ENCODE measurements at places on chromosomes 7 and 10.

DNA sequence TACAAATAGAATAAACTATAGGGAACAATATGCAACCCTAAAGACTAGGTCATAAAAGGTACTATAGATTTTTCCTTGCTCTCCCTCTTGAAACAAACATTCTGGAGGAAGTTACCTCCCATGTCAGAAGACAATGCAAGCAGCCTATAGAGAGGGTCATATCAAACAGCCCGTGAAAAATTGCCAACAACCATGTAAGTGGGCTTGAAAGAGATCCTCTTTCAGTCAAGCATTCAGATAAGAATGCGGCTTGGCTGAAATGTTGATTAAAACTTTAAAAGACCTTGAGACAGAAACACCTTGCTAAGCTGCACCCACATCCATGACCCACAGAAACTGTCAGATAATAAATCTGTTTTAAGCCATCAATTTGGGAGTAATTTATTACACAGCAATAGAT is 526.6 kb upstream of the GHITM start:
- no peak for DNase-seq

DNA sequence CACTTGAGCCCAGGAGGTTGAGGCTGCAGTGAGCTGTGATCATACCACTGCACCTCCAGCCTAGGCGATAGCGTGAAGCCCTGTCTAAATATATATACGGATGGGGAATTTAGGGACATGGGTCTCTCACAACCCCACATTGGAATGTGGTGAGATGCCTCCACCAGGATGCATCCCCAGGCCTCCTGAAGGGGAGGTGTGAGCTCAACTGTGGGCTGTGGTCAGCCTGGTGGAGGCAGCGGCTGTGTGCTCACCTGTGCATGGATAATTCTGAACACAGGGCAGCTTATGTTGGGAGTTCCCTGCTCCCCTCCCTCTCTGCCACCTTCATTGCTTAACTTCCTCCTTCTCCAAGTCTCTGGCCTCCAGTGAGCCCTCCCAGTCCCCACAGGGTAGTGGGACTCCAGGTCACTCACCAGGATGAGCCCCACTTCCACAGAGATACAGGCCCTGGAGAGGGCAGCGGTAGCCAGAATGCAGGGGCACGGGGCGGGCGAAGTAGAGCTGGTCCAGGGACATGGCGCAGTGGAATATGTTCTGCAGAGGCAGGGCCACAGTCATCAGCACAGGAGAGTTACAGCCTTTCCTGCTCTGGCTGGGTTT is 30.4 kb downstream of the PYROXD2 start:
- DNase-seq: no peak

DNA sequence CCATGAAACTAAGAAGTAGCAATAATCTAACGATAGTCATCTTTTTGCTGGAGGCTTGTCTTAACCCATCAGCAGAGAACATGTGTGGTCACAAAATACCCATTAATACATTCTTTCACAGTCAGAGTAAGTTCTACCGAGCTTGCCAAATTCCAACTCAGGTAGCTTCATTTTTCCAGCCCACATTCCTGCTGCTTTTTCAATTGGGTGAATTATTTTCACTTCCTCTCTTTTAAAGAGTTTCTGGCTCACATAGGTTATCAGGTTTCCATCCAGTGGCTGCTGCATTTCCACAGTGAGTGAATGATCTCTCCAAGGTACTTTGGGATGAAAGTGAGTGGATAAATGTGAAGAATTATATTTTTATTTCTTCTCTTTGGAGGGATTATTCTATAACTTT is 233.1 kb downstream of the SEMA3E start:
- DNase-seq: no peak

- no peak for DNase-seq
These were observed 91.5 kb downstream of the MYO3A start for GRCh38 chr10:26025523-26025922.

DNA sequence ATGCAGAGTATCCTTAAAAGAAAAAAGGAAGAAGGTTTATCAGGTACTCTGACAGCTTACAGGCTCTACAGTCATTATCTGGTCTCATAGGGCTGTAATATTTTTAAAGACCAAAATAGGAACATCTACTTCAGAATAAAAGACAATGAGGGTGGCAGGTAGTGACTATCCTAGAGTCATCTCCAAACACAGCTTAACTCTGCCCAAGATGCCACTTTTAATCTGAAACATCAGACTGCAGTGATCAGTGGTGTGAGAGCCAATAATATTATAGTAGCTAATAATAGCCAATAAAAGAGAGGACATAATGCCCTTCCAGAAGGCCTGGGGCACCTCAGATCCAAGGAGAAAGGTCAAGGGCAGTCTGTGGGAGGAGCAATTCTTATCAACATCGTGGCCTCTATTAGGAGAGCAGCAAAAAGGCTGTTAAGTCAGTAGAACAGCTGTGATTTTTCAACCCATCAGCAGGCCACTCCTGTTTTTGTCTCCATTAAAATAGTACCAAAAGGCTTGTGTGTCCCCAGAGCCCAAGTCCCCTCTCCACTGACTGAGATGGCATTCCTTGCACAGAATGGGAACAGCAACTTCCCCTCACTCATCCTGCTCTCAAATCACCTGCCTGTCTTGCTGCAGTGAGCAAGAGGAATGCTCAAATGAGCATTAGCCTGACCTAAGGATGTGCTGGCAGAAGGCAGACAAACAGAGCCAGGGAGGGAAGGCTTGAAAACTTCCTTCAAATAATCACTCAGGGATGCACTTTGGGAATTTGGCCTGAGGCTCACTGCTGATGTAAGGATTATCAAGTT is 20.7 kb upstream of the SPOCK2 start:
- no peak for DNase-seq

- no peak for DNase-seq
These were observed 119.8 kb downstream of the OAT start for GRCh38 chr10:124298891-124299290.

DNA sequence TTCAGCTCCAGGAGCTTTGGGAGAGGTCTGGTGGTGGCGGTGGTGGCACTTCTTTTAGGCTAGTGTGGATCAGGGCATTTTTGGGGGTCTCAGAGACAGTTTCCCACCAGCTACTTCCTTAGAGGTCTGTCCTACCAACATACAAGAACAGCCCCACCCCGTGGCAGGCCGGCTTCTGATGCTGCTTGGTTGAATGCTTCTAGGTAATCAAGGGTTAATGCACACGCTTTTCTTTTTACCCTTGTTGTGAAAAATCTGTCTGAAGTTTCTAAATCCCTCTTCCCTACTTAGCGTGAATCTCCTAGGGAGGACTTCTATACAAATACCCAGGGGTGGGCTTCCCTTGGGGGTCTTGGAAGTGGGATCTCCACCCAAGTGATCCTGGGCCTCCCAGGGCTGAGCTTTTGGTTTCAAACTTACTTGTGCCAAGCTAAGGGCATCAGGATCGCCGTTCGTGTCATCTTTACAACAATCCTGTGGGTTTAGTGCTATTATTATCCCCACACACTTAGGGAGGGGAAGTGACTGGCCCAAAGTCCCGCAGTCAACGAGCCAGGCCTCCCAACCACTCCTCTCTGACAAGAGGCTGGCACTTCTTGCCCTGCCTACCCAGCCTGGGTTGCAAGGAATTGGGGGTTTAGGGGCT is 1.7 kb downstream of the SH2B2 start:
- DNase-seq: no peak

- DNase-seq: no peak
These were observed 6.1 kb downstream of the TBATA start for GRCh38 chr10:70779088-70779487.

DNA sequence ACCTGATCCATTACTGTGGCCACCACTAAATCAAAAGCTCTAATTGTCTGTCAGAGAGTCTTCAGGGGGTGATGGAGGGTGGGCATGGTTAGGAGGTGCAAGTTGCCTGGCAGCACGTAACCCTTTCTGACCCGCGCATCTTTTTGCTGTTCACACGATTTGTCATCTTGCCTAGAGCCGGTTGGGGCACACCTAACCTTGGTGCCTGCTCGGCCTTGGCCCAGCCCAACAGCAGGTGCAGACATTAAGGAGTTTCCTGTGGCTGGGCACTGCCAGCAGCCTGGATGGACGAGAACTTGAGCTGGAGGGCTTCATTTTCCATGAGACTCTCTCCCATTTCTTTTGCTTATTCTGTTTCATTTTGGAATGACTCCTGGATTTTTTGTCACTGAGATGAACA is 41.0 kb upstream of the PTF1A start:
- DNase-seq: no peak

GRCh38 chr10:83617172-83617571 is 522.1 kb upstream of the GHITM start:
- no peak for DNase-seq

- no peak for DNase-seq
These were observed 23.6 kb downstream of the PITRM1 start for GRCh38 chr10:3148994-3149393.

DNA sequence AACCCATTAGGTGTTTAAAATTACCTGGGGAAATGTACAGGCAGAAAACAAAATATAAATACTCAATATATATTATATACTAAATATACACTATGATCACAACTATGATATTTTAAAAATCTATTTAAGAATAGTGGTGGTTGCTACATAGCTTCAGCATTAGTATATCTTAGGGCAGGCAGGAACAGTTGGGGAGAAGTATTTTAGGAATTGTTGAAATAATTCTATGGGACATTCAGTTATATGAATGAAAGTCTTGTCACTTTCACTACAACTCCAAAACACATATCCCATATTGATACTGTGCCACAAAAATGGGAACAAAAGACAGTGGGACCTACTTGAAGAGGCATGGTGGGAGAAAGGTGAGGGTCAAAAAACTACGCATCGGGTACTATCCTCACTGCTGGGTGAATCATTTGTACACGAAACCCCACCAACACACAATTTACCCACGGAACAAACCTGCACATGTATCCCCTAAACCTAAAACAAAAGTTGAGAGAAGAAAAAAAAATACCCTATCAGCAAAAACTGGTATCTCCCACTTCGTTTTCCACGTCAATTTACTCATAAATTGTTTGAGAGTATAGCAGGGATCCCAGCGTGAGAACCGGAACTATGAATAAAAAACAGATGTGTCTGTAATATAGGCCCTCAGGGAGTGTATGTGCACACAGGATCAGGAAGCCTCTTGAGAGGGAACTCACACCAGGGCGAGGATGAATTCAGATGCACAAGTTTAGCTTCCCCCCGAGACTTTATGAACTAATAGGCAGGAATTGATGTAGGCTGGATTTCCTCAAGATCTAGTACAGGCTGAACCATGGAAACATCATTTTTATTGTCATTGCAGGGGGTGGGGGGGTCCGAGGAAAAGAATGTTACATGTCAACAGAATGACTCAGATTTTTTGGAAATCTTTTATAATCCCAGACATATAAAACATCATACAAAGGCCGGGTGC is 16.2 kb downstream of the SLC16A12 start:
- DNase-seq: peak; percentile 94

DNA sequence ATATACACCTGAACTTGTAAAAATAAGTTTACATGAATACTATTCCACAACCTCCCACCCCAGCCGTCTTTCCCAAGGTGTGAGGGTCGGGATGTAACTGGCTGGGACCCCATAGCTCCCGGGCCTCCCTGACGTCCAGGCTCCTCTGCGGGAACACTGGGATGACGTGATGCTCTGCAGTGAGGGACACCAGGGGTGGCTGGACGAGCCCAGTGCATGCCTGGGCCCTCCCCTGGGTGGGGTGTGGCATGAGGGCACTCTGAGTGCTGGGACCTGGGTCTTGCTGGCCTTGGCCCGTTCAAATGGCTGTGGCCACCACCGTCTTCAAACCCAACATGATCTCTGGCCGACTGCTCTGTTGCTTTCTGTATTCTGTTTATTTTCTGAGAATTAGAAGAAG is 182.4 kb downstream of the DNAJB6 start:
- no peak for DNase-seq

- no peak for DNase-seq
These were observed 31.6 kb downstream of the SLC16A12 start for GRCh38 chr10:89503652-89504370.

Data from EL (cell line).